Stimulated activated CD8-positive, alpha-beta memory T cell treated with anti-CD3 and anti-CD28 coated beads, Interleukin-7, amount 100 ng/mL, for 4 hours (primary cell): ENCODE measurements at places on chromosomes 12 and 14.

- DNase-seq = no peak
Observed at GRCh38 chr12:131565267-131566015, 145.4 kb upstream of the SFSWAP start.

DNA sequence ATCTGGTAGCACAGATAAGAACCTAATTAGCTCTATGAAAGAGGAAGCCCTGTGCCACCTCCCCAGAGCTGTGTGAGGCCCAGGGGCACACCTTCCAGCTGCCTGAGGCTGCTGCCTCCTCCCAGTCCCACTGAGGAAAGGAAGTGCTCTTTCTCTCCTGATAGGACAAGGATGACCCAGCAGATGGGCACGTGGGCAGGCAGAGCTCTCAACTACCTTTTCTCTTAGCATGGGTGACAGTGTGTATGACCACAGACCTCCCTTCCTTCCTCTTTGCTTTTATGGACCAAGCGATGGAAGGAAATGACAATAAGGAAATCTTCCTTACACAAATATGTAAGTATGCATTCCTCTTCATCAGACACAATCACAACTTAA is 127.6 kb upstream of the AMIGO2 start:
- no peak for DNase-seq

- no peak for DNase-seq
Observed at GRCh38 chr14:74575507-74575906, 36.5 kb downstream of the LTBP2 start.

DNA sequence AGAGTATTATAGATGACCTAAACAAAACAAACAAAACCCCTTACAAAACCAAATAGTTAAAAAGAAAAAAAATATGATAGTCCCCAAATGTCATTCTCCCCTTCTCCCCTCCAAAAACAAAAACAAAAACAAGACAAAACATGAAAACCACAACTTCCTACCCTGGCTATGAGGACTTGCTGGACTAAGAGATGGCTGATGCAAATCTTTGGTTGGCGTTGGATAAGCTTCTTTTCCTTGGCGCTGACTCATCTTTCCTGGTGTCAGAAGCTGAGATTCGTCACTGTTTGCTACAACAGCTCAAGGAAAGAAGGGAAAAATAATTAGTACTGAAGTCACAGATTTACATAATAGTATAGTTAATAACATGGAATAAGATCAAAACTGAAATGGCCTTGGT is 102.5 kb upstream of the BBS10 start:
- DNase-seq = no peak

DNA sequence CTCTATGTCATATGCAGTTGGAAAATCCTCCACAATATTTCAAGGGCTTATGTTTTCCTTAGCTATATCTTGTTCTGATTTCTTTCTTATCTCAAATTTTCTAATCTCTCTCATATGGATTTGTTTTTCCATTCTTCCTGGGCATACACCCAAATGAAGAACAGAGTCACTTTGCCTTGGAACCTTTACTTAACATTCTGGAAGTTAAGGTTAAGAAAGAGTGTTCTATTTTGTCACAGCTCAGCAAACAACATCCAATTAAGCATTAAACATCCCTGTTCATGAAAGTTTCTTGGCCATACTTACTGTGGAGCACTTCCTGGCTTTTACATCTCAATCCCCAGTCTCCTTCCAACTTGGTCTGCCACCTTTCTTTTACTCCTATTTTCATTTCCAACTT is 5.3 kb downstream of the NAV3 start:
- no peak for DNase-seq

- DNase-seq = no peak
Observed at GRCh38 chr14:71783088-71783487, 149.1 kb upstream of the RGS6 start.

- DNase-seq = no peak
Observed at GRCh38 chr14:55240526-55241178, 30.6 kb upstream of the FBXO34 start.

GRCh38 chr12:49293056-49293956 is 1.6 kb upstream of the PRPH start:
- DNase-seq = no peak

- no peak for DNase-seq
Observed at GRCh38 chr12:2481346-2481745, 313.4 kb upstream of the FKBP4 start.

DNA sequence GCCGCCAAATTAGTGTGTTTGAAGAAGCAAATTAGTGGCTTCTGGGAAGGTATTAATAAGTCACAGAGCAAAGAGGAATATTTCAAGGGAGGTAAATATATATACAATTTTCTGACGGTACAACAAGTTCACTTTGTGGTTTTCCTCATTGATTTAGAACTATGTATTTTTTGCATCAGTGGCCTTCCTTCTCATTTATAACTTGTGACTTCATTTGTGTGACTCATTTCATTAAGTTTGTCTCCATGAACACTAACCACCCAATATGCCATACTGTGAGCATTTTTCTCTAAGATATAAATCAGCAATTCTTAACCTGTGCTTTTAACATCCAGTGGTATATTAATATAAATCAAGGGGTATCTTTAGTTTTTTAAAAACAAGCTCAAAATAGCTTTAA is 29.3 kb upstream of the ARHGAP5 start:
- no peak for DNase-seq

GRCh38 chr12:55926738-55927587 is 731 bp downstream of the PYM1 start:
- DNase-seq = peak; percentile 83

- no peak for DNase-seq
Observed at GRCh38 chr14:90608281-90608680, 207.9 kb downstream of the TTC7B start.

DNA sequence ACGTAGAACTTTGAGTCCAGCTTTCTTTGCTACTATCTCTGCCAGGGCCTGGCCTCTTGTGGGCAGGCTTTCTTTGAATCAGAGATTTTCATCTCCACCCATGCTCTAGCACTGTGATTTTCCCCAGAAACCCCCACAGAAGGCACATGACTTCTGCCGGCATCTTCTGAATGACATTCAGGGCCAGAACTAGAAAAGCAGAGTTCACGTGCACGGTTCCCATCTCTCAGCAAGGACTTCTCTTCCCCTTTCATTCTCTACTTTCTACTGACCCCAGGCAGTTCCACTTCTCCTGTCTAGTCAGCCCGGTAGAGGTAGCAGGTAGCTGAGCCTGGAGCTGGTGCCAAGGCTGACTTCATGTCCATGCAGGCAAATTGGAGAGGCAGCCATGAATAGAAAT is 26.9 kb downstream of the BATF start:
- no peak for DNase-seq

DNA sequence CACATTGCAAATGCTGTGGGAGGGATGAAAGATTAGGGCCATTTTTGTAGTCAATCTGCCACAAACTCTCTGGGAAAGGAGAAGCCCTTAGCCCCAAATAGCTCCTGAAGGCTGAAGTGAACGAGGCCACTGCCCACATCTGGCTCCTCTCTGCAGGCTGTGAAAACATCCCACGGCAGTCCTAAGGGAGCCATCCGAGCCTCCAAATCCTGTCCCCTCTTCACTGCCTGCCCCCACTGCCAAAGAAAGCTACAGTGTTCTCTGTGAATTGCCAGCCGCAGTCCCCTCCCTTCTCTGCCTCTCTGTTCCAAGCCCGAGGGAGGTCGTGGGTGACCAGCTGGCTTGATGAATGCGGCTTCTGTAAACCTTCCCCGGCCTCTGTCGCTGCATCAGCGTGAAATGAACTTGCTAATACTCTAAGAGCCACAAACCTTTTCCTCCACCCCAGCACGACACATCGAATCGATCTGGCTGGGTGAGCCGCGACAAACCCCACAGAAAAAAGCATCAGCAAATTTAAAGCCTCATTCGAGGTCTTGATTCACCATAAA is 180.7 kb upstream of the NRXN3 start:
- DNase-seq = no peak

- DNase-seq = peak; percentile 25
Observed at GRCh38 chr12:70049596-70050360, 193.5 kb upstream of the CNOT2 start.

- no peak for DNase-seq
Observed at GRCh38 chr14:104600141-104600643, 4.4 kb downstream of the TMEM179 start.

DNA sequence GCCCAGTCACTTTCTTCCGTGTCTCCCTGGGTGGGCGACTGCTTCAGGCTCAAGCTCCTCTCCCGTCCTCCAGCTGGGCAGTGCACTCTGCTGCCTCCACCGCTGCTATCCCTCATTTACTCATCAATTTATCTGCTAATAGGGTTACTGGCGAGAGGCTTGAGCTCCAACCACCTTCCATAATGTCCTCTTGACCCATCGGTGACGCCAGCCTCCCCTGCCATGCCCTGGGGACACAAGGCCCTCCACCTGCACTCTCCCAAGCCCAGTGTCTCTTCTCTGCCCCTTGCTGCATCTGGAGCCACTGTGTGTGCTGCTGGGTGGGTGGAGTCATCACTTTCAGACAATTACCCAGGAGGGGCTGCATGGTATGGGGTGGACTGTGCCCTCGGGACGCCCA is 78.5 kb downstream of the TMEM132D start:
- DNase-seq = no peak

GRCh38 chr14:32984241-32984930 is 45.7 kb downstream of the NPAS3 start:
- DNase-seq = no peak

DNA sequence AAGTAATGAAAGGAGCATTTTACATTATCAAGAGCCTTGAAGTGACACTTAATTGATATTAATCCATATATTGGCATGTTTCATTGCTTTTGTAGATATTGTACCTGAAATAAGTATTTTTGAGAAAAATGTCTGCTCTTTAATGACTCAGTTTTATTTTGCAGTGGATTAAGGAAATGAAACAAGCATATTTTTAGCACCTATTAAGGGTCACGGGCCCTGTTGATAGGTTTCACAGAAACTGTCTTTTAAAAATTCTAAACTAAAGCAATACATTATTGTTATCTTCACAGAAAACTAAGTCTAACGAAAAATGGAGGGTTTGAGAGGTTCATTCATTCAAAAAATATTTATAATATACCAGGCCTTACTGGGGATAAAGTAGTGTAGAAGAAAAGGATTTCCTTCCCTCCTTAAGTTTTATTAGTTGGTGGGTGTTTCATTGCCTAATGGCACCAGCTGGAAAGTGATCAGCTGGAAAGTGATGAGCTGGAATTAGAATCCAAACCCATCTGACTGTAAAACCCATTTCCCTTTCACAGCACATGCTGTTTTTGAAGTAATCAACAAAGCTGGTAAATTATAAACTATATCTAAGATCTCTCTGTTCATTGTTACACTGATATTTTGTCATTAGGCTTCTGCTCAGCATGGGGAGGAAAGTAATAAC is 54.2 kb downstream of the PTPRQ start:
- no peak for DNase-seq

DNA sequence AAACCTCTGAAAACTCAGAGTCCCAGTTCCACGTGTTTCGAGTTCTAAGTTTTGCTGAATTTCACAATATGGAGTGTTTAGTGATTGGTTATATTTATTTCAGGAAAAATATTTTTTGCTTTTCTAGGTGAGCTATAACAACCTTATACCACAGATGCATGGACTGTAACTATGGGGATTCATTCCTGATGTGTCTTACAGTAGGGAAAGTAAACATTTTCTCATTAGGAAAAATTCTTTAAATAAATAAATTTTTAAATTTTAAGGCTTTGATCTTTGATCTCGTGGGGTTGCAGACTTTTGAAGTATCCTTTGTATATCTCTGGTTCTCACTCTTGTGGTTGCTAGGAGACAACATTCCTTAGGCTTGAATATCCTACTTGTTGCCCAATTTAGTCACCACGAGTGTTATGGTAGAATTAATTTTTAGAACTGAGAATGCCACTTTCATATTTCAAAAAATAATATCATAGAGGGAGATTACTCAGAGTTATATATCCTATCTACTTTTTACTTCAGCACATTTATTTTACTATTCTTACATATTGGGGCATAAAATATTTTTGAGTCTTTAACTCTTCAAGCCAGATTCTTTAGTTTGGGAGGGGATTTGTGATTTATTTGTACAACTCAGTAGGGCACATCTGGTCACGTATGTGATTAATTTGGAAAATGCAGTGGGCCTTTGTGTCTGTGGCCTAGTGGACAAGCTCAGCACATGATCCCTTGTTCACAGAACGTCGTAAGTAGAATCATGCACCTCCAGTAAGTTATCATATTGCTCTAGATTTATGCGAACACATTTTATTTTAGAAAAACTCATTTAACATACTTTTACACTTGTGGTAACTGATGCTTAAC is 224.0 kb downstream of the TTC6 start:
- DNase-seq = no peak

- DNase-seq = no peak
Observed at GRCh38 chr12:85277900-85278597, 2.0 kb upstream of the ALX1 start.

GRCh38 chr14:76772300-76773187 is 11.3 kb downstream of the VASH1 start:
- DNase-seq = no peak

DNA sequence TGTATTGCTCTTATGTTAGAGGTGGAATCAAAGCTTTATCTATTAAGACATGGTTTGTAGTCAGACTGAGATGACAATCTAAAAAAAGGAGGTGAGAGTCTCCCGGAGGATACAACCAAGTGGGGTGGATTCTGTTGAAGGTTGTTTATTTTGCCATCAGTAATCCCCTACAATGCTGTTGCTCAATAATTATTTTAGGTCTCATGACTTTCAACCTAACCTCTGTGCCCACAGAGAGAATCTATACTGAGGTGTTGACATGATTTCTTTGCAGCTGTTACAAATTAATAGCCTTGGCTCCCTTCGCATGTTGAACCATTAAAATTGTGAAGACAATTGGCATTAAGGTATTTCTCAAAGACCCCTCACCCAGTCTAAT is 28.7 kb upstream of the FOS start:
- DNase-seq = no peak

GRCh38 chr12:27841392-27841882 is 61.4 kb upstream of the MANSC4 start:
- no peak for DNase-seq

DNA sequence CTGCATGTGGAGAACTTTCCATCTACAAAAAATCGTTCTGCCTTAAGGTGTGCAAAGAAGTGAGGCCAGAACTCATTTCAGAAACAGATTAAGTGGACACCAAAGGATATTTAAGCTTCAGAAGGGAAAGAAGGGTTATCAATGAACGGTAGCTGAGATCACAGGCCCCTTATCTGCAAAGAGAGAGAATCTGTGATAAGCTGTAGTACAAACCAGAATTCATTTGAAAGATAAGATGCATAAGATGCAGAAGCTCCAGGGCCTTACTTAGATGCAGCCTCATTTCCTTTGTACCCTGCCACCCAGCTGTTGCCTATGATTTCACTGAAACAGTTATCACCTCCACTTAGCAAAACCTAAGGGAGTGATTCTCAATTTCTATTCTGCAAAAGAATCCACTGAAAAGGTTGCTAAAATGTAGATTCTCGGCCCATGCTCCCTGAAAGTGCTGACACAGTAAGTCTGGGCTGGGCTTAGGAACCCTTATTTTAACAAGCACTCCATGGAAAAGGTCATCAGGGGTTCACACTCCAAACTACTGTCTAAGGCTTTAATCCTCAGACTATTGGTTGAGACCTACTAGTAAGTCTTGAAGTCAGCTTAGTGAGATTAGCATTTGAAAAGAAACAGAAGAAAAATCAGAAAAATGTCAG is 64.8 kb downstream of the HELB start:
- DNase-seq = no peak
